ENCODE measurements at places on chromosomes 13 and 19. TPM values are rescaled to one million over a fixed set of nuclear protein-coding genes. Genes with fewer than 3 reads are reported as not detected.

Gene KIR3DL2
- total RNA-seq: not detected

Gene KCNK6
- total RNA-seq: 13.1 TPM

GRCh38 chr13:38348861-38349389 lies 726 bp upstream of the UFM1 start:
- peaks cover 1% of the 10 kb centered on the region for H3K4me1 ChIP-seq
- peak overlapping the region; percentile 67 for H3K27ac ChIP-seq
- H3K36me3 ChIP-seq: no peaks in the 10 kb centered on the region
- no peaks in the 10 kb centered on the region for H3K27me3 ChIP-seq
- H3K4me3 ChIP-seq: peak overlapping the region; percentile 97

Gene CACNA1A
- total RNA-seq: 2.0 TPM

DNA sequence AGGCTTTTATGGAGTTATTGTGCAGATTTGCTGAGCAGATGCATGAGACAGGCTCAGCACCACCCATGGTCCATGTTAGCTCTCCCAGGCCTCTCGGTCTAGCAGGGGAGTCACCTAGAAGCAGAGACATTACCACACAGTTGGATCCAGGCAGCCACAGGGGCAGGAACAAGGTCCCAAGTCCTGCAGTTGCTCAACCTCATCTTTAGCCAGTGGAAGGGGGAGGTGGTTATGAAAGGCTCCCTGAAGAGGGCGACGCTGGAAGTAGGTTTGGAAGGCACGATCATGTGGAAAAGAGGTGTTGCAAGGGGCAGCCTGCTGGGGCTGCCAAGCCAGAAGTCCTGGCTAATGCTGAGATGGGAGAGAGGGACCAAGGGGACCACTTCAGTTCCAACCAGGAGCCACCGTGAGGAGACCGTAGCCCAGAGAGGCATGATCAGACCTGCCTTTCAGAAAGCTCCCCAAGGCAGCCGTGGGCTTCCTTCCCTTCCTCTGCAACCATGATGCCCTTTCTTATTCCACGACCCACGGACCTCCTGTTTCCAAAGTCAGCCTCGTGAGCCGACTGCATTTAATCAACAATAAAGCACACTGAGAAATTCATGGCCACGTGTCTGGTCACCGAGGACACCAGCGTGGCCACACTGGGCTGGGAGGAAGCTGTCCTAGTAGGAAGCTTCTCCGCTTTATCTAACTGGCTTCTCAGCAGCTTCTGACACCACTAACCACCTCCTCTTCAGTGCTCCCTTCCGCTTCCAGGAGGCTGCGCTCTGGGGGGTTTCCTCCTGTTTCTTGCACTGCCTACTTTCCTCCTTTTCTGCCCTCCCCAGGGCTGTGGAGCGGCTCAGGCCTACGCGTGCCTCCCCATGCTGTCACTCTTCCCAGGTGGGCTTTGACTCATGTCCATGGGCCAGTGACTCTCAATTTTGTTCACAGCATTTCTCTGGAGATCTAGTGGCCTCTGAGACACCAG lies 2.6 kb downstream of the AP1M1 start:
- H3K27ac ChIP-seq: no peak overlapping the region
- no peaks in the 10 kb centered on the region for H3K27me3 ChIP-seq
- no peaks in the 10 kb centered on the region for H3K4me1 ChIP-seq
- no peak overlapping the region for H3K4me3 ChIP-seq

GRCh38 chr19:38878575-38879399 lies 712 bp upstream of the RINL start:
- H3K36me3 ChIP-seq: no peaks in the 10 kb centered on the region
- no peak overlapping the region for H3K27ac ChIP-seq
- H3K4me1 ChIP-seq: no peaks in the 10 kb centered on the region
- DNase-seq: no peak
- no peak overlapping the region for H3K4me3 ChIP-seq
- H3K27me3 ChIP-seq: no peaks in the 10 kb centered on the region

- H3K4me1 ChIP-seq: no peaks in the 10 kb centered on the region
- H3K4me3 ChIP-seq: no peak overlapping the region
- H3K27me3 ChIP-seq: no peaks in the 10 kb centered on the region
- no peaks in the 10 kb centered on the region for H3K36me3 ChIP-seq
Observed at GRCh38 chr13:87698268-87698667, 27.1 kb downstream of the SLITRK5 start.

Gene ZNF416
- total RNA-seq: 6.1 TPM

DNA sequence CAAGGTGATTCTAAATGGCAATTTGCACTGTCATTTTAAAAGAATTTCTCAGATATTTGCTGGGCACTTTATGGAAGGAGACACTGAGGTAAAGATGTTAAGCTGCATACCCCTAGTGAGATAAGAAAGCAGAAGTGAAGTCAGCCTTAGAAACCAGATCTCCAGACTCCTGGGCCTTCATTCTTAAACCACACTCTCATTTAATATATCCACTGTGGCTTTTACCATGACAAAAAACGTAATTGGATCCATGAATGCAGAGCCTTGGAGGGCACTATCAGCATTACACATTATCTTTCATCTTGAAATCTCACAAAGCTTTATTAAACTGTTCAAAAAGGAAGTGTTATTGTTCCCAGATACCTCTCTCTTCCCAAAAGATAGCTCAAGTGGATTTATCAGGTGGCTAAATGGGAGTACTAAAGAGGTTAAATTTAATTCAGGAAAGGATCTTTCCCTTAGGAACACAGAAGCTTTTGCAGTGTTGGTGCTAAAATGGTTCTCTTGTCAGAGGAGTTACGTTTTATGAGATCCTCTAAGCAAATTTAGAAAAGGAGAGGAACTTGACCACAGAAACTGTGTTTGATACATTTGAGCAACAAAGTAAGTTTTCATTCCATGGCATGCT lies 1060.4 kb downstream of the EFNB2 start:
- DNase-seq: no peak
- H3K4me3 ChIP-seq: no peak overlapping the region
- H3K27ac ChIP-seq: no peak overlapping the region
- H3K36me3 ChIP-seq: no peaks in the 10 kb centered on the region
- H3K4me1 ChIP-seq: no peaks in the 10 kb centered on the region

DNA sequence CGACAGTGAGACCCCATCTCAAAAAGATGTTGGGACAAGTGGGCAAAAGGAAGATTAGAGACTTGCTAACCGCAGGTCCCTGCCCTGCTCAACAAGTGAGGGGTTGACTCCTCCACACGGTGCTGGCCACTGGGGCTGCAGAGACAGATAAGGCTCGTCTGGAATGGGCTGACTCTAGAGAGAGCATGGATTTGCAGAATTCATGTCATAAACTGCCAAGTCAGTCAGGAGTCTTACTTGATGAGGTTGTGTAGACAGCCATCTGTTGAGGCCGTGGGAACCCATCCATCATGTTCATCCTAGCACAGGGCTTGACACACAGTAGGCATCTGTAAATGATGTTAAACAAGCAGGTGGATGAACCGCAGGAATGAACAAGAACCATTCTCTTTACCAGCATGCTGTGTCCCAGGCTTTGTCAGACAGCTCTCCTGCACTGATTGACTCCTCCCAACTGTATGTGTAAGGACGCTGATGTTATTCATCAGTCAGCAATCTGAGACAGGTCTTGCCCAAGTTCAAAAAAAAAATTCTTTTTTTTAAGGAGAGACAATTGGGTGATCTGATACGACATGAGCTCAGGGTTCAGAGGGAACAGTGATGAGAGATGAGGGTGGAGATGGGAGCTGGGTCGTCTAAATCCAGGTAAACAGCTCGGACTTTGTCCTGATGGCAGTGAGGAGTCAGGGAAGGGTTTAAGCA lies 8.8 kb downstream of the PAF1 start:
- H3K36me3 ChIP-seq: peaks cover 2% of the 10 kb centered on the region
- no peaks in the 10 kb centered on the region for H3K4me1 ChIP-seq
- DNase-seq: no peak

- no peak overlapping the region for H3K27ac ChIP-seq
- no peaks in the 10 kb centered on the region for H3K36me3 ChIP-seq
- H3K27me3 ChIP-seq: no peaks in the 10 kb centered on the region
- H3K4me1 ChIP-seq: no peaks in the 10 kb centered on the region
- DNase-seq: no peak
Observed at GRCh38 chr19:35710784-35711723, 6.7 kb downstream of the ZBTB32 start.

- no peak overlapping the region for H3K27ac ChIP-seq
- DNase-seq: no peak
- no peak overlapping the region for H3K4me3 ChIP-seq
- H3K27me3 ChIP-seq: no peaks in the 10 kb centered on the region
- no peaks in the 10 kb centered on the region for H3K4me1 ChIP-seq
- H3K36me3 ChIP-seq: no peaks in the 10 kb centered on the region
Observed at GRCh38 chr19:2865334-2866100, 1.6 kb upstream of the ZNF556 start.

- no peaks in the 10 kb centered on the region for H3K27me3 ChIP-seq
- no peaks in the 10 kb centered on the region for H3K4me1 ChIP-seq
- no peak for DNase-seq
- H3K36me3 ChIP-seq: no peaks in the 10 kb centered on the region
Observed at GRCh38 chr13:40787062-40787461, 2.3 kb upstream of the SLC25A15 start.

Gene KANK3
- 23.9 TPM for total RNA-seq

DNA sequence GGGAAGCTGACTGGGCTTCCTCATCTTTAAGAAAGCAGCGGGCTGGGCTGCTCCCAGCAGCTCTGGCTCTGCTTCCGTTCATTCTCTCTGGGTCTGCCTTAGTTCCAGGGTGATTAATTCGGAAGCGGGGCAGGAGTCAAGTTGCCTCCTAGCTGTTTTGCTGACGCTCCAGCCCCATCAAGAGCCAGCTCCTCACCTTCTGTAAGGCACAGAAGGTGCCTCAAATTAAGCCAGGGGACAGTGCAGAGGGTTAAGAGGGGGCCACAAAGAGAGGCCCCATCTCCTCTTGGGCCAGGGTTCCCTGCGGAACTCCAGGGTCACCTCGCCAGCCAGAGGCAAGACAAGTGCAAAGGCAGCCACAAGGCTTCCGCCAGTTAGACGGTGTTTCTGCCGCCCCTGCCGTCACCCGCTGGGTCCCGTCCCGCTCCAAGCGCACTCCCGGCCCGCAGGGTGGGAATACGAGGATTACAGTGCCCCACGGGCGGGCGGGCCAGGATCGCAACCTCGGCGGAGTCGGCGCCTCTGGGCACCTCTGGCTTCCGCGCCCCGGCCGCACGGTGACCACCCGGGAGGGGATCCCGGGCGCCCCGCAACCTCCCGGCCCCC lies 508 bp downstream of the SLC15A1 start:
- no peak overlapping the region for H3K4me3 ChIP-seq
- no peak for DNase-seq
- no peaks in the 10 kb centered on the region for H3K36me3 ChIP-seq
- no peaks in the 10 kb centered on the region for H3K27me3 ChIP-seq
- H3K4me1 ChIP-seq: no peaks in the 10 kb centered on the region

Gene CASP14
- total RNA-seq: not detected

GRCh38 chr19:9939301-9939913 lies 3.1 kb upstream of the OLFM2 start:
- H3K4me3 ChIP-seq: no peak overlapping the region
- DNase-seq: no peak
- H3K27ac ChIP-seq: no peak overlapping the region
- H3K36me3 ChIP-seq: no peaks in the 10 kb centered on the region
- no peaks in the 10 kb centered on the region for H3K27me3 ChIP-seq

- no peaks in the 10 kb centered on the region for H3K4me1 ChIP-seq
- no peak overlapping the region for H3K4me3 ChIP-seq
- DNase-seq: no peak
- no peak overlapping the region for H3K27ac ChIP-seq
Observed at GRCh38 chr19:50720921-50721381, 1.3 kb upstream of the SHANK1 start.

DNA sequence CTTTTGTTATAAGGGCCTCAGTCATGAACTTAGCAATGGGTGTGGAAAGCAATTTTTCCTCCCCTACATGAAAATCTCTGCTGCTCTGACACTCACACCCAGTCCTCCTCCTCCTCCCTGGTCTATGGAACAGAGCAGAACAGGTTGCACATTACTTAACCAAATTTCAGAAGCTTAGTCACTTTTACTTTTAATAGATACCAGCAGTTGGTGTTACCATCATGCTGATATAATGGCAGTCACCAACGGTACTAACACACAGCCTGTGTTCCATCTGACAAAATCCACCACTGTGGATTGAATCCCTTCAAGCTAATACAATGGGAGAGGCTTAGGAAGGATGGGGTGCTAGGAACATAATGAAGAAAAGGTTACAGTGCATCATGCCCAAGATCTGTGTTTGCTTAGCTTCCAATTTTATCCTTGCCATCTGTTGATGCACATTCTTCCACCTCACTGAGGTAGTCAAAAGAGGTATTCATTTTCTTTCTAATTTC lies 9.8 kb downstream of the TPT1 start:
- H3K4me1 ChIP-seq: peaks cover 2% of the 10 kb centered on the region
- H3K4me3 ChIP-seq: no peak overlapping the region
- H3K36me3 ChIP-seq: peaks cover 3% of the 10 kb centered on the region
- DNase-seq: no peak

- H3K4me1 ChIP-seq: no peaks in the 10 kb centered on the region
- H3K4me3 ChIP-seq: no peak overlapping the region
- no peak overlapping the region for H3K27ac ChIP-seq
- no peak for DNase-seq
Observed at GRCh38 chr13:22960827-22961226, 220.0 kb upstream of the SGCG start.

DNA sequence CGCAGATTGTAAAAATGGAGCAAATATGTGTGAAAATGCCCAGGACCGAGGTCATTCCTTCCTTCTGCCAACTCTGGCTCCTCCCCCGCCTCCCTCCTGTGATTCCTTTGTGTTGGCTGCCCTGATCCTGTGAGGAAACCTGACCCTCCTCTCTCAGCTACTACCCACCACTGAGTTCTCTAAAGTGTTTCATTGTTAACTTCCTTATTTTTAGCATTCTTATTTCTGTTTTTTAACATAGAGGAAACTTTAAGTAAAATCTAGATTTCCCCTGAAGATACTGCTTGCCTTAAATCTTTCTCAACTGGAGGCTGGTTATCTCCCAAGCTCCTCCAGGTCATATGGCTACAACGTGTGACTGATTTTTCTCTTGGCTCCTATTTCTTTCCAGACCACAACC lies 21.7 kb upstream of the FBXL3 start:
- no peaks in the 10 kb centered on the region for H3K4me1 ChIP-seq
- no peaks in the 10 kb centered on the region for H3K27me3 ChIP-seq
- H3K4me3 ChIP-seq: no peak overlapping the region
- DNase-seq: no peak

Data from aorta (tissue), 5 donors.